Mesothelial cell of epicardium (in vitro differentiated cells): ENCODE measurements at places on chromosomes 12 and 14. TPM values are rescaled to one million over a fixed set of nuclear protein-coding genes. Genes with fewer than 3 reads are reported as not detected.

CCDC175 gene
- 0.16 TPM in 1 of 3 replicates, not detected in the others for total RNA-seq

MYF6 gene
- total RNA-seq, result 0.16 to 0.22 TPM (median 0.20 TPM) in 3 replicates

GRCh38 chr14:99075771-99076375 is 196.1 kb downstream of the BCL11B start:
- H3K4me3 ChIP-seq, result no peak overlapping the region
- H3K27me3 ChIP-seq, result peaks cover 7% of the 10 kb centered on the region
- no peak overlapping the region for H3K27ac ChIP-seq
- no peaks in the 10 kb centered on the region for H3K4me1 ChIP-seq
- no peak for DNase-seq

DNA sequence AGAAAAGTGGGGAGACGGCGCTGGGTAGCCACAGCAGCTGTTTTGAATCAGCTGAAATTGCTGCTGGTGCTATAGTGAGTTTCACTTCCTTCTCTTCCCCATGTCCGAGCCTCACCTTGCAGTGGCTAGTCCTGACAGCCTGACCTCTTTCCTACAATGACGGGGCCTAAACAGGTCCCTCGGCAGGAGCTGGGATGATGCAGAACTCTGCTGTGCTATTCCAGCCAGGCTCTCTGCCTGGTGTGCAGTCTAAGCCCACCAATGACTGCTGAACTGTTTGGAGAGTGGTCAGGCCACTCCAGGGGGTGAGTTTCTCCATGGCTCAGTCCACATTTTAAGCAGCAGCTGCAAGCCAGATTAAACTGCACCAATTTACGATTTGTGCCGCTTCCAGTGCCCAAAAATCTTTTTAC is 207.3 kb downstream of the TTC7B start:
- H3K27ac ChIP-seq, result no peak overlapping the region
- no peak overlapping the region for H3K4me3 ChIP-seq
- H3K27me3 ChIP-seq, result no peaks in the 10 kb centered on the region
- peaks cover 11% of the 10 kb centered on the region for H3K36me3 ChIP-seq

GRCh38 chr14:79246173-79246572 is 965.1 kb downstream of the DIO2 start:
- no peaks in the 10 kb centered on the region for H3K36me3 ChIP-seq
- H3K27ac ChIP-seq, result no peak overlapping the region
- DNase-seq, result no peak
- no peak overlapping the region for H3K4me3 ChIP-seq

- H3K27me3 ChIP-seq, result no peaks in the 10 kb centered on the region
- H3K4me1 ChIP-seq, result peaks cover 5% of the 10 kb centered on the region
- H3K27ac ChIP-seq, result no peak overlapping the region
- DNase-seq, result no peak
- no peak overlapping the region for H3K4me3 ChIP-seq
- H3K36me3 ChIP-seq, result peaks cover 7% of the 10 kb centered on the region
Measured at GRCh38 chr12:75459755-75460154, 20.8 kb upstream of the GLIPR1 start.

- DNase-seq, result no peak
- H3K27ac ChIP-seq, result no peak overlapping the region
- peaks cover 37% of the 10 kb centered on the region for H3K27me3 ChIP-seq
- H3K4me3 ChIP-seq, result peak overlapping the region; percentile 95
Measured at GRCh38 chr12:57231276-57232021, 1.9 kb downstream of the SHMT2 start.

DNA sequence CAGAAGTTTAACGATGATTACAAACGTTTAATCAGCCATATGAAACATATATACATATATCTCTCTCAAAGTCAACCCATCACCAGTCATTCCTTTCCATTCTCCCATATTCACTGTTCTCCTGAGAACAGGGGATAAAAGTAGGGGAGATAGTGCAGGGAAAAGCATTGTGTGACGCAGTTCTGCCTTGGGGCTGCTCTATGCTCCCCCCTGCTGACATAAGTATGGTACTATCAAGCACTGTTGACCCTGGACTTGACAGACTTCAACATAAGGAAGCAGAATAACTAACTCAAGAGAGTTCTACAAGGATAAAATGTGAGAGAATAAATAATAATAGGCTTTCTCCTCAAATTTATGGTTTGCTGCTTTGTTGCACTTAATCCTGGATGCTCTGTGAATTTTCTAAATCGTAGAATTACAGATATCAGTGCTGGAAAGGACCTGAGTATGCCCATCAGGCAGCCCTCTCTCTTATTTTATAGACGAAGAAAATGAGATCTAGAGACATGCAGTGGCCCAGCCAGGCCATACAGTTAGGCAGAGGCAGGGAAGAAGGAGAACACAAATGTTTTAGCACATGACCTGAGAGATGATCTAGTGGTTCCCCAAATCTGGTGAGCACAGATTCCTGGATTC is 87.2 kb downstream of the SCN8A start:
- peaks cover 13% of the 10 kb centered on the region for H3K4me1 ChIP-seq
- H3K4me3 ChIP-seq, result no peak overlapping the region
- H3K27me3 ChIP-seq, result no peaks in the 10 kb centered on the region

GRCh38 chr12:91413581-91414546 is 231.2 kb upstream of the DCN start:
- H3K4me3 ChIP-seq, result no peak overlapping the region
- DNase-seq, result no peak
- peaks cover 33% of the 10 kb centered on the region for H3K4me1 ChIP-seq
- H3K27ac ChIP-seq, result peak overlapping the region; percentile 63

- no peak for DNase-seq
- no peak overlapping the region for H3K27ac ChIP-seq
- H3K27me3 ChIP-seq, result no peaks in the 10 kb centered on the region
- H3K36me3 ChIP-seq, result peaks cover 2% of the 10 kb centered on the region
- H3K4me3 ChIP-seq, result no peak overlapping the region
Measured at GRCh38 chr14:77390188-77390587, 13.0 kb downstream of the SAMD15 start.
